Amniotic epithelial cell (primary cell): ENCODE measurements at places on chromosomes 3 and 15.

GRCh38 chr3:19735111-19735510 lies 198.9 kb downstream of the EFHB start:
- DNase-seq, result no peak

- peak; percentile 46 for DNase-seq
Measured at GRCh38 chr3:126896067-126896441, 86.9 kb upstream of the PLXNA1 start.

DNA sequence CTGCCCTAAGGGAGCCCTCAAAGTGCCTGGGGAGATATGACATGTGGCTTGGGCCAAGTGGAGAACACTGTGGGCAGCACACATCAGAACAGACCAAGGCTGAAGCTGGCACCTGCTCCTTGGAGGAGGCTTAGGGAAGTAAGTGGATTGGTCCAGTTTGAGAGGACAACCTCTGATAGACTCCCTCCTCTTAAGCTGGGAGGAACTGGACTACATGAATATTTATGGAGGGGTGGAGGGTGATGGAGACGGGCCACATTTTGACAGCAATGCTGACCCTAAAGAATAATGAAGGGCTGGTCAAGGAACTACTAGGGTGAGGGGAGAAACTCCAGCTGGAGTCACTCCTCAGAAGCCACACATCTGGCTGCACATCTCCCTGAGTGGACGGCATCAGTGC lies 6.5 kb upstream of the CD276 start:
- no peak for DNase-seq

DNA sequence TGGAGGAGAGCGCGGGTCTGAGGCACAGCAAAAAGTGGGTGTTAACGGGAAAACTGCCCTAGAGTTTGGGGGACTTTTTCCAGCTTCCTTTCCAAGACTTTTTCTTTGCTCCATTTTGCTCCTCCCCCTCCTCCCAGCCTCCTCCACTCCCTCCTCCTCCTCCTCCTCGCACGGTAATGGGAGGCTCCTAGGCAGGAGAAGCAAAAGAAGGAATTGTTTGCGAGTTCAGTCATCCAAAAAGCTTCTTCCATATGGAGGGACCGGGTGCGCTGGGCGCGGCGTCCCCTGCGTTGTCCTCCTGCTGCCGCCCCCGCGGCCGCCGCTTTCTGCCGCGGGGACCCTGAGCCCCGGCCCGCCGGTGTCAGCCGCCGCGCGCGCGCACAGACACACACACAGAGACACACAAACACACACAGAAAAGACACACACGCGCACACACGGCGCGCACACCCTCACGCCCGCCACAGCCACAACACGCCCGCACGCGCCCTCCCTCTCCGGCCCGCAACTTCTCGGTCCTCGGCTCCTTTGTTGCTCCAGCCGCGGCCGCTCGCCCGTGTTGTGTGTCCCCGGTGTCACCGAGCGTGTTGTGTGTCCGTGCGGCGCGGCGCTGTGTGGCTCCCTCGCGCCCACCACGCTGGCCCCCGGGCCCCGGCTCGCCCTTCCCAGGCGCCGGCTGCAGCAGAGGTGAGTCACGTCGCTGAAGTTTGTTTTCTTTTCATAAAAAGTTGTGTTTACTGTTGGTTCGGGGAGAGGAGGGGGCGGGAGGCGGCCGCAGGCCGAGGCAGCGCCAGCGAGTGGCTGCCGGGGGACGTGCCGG lies at the start of gene BOC:
Gene BOC, plus strand, starts transcription at position 228 of the 820 bp plus-strand sequence. CDS start 38,246 bp downstream, outside the sequence.
- DNase-seq, result peak; percentile 34

DNA sequence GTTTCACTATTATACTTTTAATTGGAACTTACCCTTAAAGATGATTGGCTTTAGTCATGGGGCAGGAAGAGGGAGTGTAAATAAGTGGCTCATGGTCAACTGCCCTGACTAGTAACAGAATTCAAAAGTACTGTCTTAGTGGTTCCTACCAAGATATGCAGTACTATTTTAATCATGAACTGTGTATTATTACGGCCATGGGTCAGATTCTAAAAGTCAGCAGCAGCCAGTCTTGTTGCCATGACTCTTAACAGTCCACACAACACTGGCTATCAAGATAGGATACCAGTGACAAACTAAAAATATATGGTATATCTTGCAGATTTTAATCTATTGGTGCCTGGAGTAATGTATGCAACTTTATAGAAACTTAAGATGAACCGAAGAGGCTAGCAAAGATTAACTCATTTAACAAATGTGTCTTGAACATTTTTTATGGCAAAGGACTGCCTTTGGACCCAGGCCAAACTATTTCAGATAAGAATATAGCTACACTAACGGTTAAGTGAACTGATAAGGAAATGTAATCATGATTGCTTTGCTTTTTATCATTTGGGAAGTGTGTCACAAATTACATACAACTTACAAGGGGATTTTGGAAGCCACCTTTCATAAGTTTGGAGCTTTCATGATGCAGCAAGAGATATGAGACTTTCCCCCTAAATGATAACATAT lies 163.7 kb downstream of the TCF12 start:
- peak; percentile 67 for DNase-seq

DNA sequence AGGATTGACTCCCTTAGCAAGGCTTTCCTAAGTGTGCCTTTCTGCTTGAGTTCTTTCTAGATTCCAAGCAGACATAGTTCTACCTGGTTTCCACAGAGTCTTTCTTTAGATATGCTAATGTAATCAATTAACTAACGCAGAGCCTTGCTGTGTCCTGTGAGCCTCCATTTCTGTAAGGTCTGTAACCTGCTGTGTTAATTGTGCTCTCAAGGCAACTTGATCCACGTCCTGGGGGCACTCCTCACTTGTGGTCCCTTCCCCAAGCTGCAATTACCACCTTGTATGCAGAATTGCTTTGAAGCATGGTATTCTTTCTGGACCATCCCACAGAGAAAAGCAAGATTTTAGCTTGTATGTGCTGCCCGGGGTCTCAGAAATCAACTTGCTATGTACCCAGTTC lies 29.5 kb upstream of the THSD4 start:
- no peak for DNase-seq

GRCh38 chr3:23738944-23739343 lies 66.8 kb upstream of the UBE2E1 start:
- no peak for DNase-seq

GRCh38 chr3:188362405-188362831 lies 208.5 kb downstream of the LPP start:
- DNase-seq, result peak; percentile 97
